ENCODE measurements at places on chromosomes 12 and 14.

GRCh38 chr12:71636704-71637115, 26.9 kb downstream of the ZFC3H1 start:
- DNase-seq: peak; percentile 67

DNA sequence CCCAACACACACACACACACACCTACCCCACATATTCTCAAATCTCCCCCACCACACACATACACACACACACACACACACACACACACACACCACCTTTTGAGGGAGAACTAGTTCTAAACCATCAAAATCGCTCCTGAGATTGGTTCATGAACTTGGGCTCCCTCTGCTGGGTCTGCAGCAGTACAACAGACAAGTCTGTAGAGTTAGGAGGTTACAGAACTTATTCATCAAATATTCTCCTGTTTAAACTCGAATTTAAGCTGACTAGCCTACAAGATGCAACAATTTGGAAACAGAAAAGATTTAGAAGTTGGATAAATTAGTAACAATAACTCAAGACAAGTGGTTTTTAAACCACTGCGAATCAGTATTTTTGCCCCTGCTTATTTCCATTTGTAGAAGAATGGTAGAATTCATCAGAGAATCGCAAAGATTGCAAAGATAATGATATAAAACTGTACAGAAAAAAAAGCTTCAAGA, 136.4 kb upstream of the USP15 start:
- peak; percentile 34 for DNase-seq

GRCh38 chr12:12098691-12099015, 27.9 kb downstream of the BCL2L14 start:
- DNase-seq: no peak

GRCh38 chr14:25628978-25629377, 579.0 kb upstream of the STXBP6 start:
- no peak for DNase-seq

- no peak for DNase-seq
Measured at GRCh38 chr12:33734871-33735270, 287.4 kb upstream of the ALG10 start.

DNA sequence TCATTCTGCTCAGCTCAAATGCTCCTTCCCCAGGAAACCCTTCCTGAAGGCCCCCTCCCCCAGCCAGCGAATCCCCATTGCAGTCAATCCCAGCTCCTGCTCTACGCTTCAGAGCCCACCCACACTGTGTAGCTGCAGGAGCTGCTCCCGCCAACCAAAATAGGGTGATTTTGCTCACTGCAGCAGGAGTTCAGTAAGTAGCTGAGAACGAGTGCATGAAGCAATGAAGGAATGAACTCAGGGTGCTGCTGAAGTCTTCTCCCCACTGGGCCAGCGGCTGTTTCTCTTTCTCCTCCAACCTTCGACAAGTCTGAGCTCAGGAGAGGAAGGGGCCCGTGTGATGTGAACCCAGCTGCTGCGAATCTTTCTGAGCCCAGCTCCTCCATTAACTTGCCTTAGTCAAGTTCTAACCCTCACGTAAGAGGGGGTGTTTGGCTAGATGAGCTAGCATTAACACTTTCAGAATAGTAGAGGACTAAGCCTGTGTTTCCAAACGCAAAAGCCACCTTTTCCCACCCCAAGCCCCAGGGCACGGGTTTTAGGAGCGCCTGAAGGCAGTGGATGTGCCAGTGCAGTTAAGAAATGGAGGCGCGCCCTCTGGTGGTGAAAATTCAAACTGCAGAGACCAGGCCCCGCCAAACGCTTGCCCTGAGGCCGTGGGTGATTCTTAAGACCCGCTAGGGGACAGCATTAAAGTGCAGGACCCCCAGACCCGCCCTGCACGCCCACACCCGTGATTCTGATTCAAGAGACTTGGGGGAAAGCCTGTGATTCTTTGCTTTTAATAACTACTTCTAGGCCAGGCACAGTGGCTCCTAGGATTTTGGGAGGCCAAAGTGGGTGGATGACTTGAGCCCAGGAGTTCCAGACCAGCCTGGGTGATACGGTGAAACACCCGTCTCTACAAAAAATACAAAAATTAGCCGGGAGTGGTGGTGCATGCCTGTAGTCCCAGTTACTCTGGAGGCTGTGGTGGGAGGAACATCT, 11.9 kb upstream of the SERPINA4 start:
- peak; percentile 27 for DNase-seq

- DNase-seq: peak; percentile 21
Measured at GRCh38 chr12:85036234-85036707, at the start of the genes LRRIQ1 and TSPAN19. TSS of gene LRRIQ1 (plus strand) at chr12:85036351. CDS start at chr12:85038177, 1,826 bp downstream. TSS of gene TSPAN19 (minus strand) at chr12:85036277. CDS start at chr12:85029946, 6,331 bp downstream.

- DNase-seq: no peak
Measured at GRCh38 chr12:34402228-34402898, 380.1 kb downstream of the ALG10 start.

- DNase-seq: no peak
Measured at GRCh38 chr12:58668871-58669270, 251.4 kb downstream of the LRIG3 start.

- no peak for DNase-seq
Measured at GRCh38 chr14:36580141-36580855, 2.1 kb downstream of the NKX2-8 start.

DNA sequence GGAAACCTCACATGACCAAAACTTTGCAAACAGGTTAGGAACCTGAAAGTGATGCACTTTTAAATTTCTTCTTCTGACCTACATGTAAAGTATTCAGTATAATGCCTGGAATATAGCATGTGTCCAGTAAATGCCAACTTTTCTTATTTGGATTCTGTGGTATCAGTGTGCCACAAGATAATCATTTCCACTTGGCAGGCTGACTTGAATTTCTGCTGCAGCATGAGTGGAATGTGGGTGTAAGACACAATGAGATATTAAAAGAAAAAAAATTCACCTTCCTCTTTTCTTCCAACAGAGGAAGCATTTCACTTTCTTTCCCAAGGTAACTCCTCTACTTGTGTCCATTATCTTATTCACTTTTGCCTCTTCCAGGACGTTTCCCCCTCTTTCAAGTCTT, 141.9 kb upstream of the PRKD1 start:
- DNase-seq: no peak

DNA sequence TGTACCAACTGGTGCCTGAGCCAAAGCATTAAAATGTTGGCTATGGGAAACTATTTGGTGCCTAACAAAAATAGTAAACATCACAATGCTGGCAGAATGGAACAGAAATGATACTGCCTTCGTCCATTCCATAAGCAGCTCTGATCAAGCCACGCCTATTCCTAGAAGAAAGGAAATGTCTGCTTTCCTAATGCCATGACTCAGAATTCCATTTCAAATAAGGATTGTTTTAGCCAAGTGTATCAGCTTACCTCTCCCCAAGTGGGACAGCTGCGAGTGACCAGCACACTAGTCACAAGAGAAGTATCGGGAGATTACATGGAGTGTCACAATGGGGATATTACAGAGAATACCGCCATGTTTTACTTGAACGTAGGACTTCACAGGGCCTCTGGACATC, 38.7 kb downstream of the GLT8D2 start:
- no peak for DNase-seq

DNA sequence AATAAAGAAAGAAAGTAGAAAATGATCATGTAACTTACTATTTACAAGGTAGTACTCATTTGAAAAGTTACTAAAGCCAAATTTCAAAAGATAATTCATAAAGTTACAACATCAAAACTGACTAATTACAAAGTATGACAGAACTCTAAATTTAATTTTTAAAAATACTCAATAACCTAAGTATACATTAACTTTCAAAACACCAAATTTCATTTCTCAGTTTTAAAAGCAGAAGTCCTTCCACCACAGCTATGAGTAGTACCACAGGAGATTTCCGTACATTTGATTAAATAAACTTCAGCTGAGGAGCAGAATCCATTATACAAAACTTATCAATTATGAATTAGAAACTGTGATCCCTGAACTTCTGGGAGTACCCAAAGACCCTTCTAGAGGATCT, 100.8 kb upstream of the BBS10 start:
- DNase-seq: no peak

- DNase-seq: no peak
Measured at GRCh38 chr14:99441918-99442317, 38.7 kb downstream of the SETD3 start.

DNA sequence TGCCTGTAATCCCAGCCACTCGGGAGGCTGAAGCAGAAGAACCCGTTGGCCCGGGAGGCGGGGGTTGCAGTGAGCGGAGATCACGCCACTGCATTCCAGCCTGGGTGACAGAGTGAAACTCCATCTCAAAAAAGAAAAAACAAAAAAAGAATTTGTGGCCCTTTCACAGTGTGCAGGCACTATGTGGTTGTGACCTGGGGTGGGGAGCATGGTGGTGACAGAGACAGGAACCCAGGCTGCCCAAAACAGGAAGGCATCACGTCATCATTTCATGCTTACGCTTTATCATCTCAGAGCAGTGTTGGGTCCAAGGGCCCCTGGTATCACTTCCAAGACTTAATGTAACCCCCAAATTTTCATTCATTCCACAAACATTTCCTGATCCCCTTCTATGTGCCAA, 175.7 kb upstream of the GSC start:
- DNase-seq: peak; percentile 49

GRCh38 chr12:26017484-26018211, 59.2 kb downstream of the RASSF8 start:
- DNase-seq: no peak

DNA sequence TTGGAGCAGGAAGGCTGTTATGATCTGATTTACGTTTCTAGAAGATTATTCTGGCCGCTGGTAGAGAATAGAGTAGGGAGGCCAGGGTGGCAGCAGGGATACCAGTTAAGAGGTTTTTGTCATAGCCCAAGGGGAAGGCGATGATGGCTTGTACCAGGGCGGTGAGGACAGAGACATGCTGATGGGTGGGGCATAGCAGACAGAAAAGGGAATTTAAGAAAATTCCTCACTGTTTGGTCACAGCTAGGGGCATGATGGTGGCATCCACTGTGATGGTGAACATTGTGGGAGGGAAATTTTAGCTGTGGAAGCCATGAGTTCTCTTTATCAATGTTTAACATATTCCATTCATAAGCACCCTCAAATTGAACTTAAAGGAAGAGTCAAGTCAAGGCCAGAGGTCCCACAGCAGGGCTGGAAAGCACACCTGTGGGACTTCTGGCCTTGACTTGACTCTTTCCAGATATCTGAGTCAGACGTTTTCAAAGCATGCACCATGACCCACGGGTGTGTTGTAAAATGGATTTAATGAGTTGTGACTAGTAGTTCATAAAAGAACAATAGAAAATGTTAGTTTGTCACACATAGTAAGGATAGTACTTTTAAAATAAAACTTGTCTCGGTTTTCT, 134.6 kb downstream of the CHST11 start:
- DNase-seq: no peak

DNA sequence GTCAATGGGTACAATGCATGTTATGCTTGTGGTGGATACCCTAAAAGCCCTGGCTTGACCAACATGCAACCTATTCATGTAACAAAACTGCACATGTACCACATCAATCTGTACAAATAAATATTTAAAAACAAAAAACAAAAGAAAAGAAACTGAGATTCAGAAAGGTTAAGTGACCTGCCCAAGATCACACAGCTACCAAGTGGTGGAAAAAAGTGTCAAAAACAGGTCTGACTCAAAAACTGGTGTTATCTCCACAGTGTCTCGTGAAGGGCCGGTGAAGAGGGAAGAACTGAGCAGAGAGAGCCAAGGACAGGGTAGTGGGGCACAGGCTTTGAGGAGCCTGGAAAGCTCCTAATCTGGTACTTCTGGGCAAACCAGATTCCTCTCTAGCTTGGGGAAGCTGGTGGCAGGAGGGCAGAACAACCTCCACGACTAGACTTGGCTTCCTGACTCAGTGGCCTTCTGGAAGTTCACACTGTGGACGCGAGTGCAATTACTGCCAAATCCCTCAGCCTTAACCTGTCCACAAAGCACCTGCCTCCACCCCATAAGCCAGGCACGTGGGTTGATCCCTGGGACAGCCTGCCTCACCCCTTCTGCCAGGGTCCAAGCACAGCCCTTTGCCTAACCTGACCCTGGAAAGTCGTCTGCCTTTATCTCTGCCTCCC, 15.6 kb downstream of the ZBTB39 start:
- DNase-seq: no peak

GRCh38 chr12:110798461-110798860, 48.3 kb upstream of the CCDC63 start:
- no peak for DNase-seq

DNA sequence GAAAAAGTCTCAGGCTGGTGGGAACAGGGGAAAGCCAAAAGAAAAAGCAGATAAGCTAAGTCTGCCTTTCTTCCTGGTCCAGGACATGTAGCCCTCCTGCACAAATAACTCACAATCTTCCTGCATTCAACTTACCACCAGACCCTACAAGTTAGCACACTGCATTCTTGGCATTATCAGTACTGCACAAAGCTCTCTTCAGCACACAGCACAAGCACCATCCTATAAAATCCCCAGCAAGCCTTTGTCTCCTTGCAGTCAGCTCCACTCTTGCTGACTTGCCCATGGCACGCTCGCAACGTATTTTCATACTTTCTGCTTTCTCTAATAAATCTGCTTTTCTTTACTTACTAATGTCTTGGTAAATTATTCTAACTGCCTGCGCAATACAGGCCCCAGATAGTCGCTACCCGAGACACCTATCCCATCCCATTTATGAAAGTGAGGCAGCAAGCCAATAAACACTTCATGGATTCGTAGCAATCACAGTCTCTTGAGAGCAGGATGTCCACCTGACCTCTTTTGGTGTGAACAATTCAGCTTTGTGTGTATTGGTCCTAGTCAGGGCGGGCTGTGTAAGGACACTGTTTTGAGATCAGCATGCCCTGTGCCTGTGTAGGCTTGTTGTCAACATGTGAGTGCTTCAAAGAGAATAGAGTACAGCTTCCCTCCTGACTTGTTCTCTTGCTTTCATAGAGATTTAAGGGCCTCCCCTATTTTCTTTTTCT, 49.0 kb downstream of the TMEM117 start:
- DNase-seq: no peak

DNA sequence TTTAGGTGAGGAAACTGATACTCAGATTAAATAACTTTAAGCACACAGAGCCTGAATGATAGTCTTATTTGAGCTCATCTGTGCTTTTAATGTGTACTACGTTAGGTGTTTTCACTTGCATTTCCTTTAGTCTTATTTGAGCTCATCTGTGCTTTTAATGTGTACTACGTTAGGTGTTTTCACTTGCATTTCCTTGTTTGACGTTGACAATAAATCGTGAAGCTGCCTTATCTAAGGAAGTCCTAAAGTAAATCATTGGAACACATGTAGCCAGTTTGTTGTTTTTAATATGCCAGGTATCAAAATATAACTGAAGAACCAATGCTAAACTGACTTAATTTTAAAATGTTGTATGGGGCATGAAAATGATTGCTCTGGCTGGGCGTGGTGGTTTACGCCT, 2.0 kb downstream of the RAP1B start:
- DNase-seq: peak; percentile 47

DNA sequence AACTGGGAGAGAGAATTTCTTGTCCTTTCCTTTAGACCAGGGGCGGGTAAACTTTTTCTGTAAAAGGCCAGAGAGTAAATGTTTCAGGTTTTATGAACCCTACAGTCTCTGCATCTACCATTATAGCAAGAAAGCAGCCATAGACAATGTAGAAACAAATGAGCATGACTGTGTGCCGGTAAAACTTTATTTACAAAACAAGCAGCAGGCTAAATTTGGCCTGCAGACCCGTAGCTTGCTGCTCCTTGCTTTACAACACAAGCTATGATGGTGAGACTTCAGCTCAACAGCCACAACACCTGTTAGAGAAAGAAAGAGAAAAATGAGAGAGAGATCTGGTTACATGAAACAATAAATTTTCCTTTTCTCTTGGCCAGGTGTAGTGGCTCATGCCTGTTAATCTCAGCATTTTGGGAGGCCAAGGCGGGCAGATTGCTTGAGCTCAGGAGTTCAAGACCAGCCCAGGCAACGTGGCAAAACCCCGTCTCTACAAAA, 4.2 kb upstream of the CDC42BPB start:
- no peak for DNase-seq
